ENCODE measurements at places on chromosomes 4 and X. TPM values are rescaled to one million over a fixed set of nuclear protein-coding genes. Genes with fewer than 3 reads are reported as not detected.

SPATA4 gene
- total RNA-seq = not detected

EPGN gene
- total RNA-seq = not detected

ASB9 gene
- total RNA-seq = 3.6 TPM

SSX4 gene
- not detected for total RNA-seq

SLC26A1 gene
- total RNA-seq = 3.8 TPM

HHIP gene
- total RNA-seq = 5.9 TPM

FRG2 gene
- not detected for total RNA-seq

ENPEP gene
- 0.27 TPM for total RNA-seq

MAGIX gene
- total RNA-seq = 4.3 TPM

CCDC158 gene
- total RNA-seq = not detected

OPRPN gene
- not detected for total RNA-seq

SLC4A4 gene
- 124 TPM for total RNA-seq

DGKK gene
- total RNA-seq = not detected

DNA sequence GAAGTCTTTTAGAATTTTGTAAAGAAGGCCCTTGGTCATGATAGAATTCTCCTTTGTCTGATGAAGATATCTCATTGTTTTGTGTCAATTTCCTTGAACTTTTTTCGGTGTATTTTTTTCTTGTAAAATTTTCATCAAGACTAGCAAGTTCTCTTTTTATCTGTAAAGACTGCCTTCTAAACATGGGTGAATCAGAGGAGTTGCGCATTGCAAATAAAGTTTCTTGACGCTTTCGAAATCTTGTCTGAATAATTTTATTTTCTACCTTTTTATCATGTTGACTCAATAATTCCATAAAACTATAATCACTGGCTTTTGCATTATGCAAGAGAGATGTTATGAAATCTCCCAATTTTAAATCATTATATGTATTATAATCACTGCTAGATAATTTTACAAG, 66.2 kb downstream of the NCAPG start:
- no peak overlapping the region for H3K27ac ChIP-seq
- H3K4me1 ChIP-seq = no peaks in the 10 kb centered on the region
- H3K36me3 ChIP-seq = no peaks in the 10 kb centered on the region
- H3K4me3 ChIP-seq = no peak overlapping the region

GRCh38 chr4:17203797-17204196, 305.4 kb upstream of the LDB2 start:
- no peak overlapping the region for H3K27ac ChIP-seq
- DNase-seq = no peak
- H3K36me3 ChIP-seq = no peaks in the 10 kb centered on the region
- H3K4me1 ChIP-seq = no peaks in the 10 kb centered on the region
- H3K27me3 ChIP-seq = no peaks in the 10 kb centered on the region
- H3K4me3 ChIP-seq = no peak overlapping the region

GRCh38 chrX:115940888-115941332, 229.6 kb upstream of the AGTR2 start:
- no peaks in the 10 kb centered on the region for H3K36me3 ChIP-seq
- H3K27me3 ChIP-seq = peaks cover 6% of the 10 kb centered on the region
- H3K4me3 ChIP-seq = no peak overlapping the region
- peak; percentile 88 for DNase-seq
- no peaks in the 10 kb centered on the region for H3K4me1 ChIP-seq

DNA sequence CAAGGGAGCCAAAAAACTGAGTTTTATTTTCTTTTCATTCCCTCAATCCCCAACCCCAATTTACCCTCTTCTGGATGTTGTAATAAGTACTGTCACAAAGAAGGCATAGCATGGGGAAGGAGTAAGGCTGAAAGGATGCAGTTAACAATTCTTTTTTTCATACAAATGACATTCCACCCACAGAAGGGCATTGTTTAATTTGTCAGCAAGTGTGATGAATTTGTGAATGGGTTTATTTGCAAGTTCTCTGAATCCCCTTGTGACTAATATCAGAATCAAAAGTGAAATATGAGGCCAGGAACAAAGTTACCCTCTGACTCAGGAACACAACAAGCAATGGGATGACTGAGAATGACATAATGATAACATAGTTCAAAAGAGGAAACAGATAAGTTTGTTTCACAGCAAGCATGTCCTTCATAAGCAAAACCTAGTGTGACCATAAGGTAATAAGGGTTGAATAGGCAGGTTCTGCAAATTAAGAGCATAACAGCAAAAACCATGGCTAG, 2.1 kb downstream of the GEMIN8 start:
- no peaks in the 10 kb centered on the region for H3K36me3 ChIP-seq
- H3K4me3 ChIP-seq = no peak overlapping the region
- H3K27me3 ChIP-seq = no peaks in the 10 kb centered on the region
- no peaks in the 10 kb centered on the region for H3K4me1 ChIP-seq
- no peak overlapping the region for H3K27ac ChIP-seq
- DNase-seq = no peak

- DNase-seq = no peak
- no peaks in the 10 kb centered on the region for H3K36me3 ChIP-seq
- H3K4me3 ChIP-seq = no peak overlapping the region
- H3K4me1 ChIP-seq = no peaks in the 10 kb centered on the region
- no peak overlapping the region for H3K27ac ChIP-seq
Observed at GRCh38 chrX:10685923-10686595, 65.7 kb upstream of the MID1 start.

- no peak overlapping the region for H3K4me3 ChIP-seq
- no peak for DNase-seq
- H3K27me3 ChIP-seq = no peaks in the 10 kb centered on the region
- no peak overlapping the region for H3K27ac ChIP-seq
Observed at GRCh38 chr4:78313754-78314120, 237.8 kb upstream of the ANXA3 start.

- DNase-seq = no peak
- no peaks in the 10 kb centered on the region for H3K4me1 ChIP-seq
- H3K27ac ChIP-seq = no peak overlapping the region
- H3K36me3 ChIP-seq = no peaks in the 10 kb centered on the region
Observed at GRCh38 chr4:76677571-76678326, 220.2 kb downstream of the SOWAHB start.

GRCh38 chr4:32485956-32486355, 1765.8 kb downstream of the PCDH7 start:
- H3K4me3 ChIP-seq = no peak overlapping the region
- no peak overlapping the region for H3K27ac ChIP-seq
- H3K36me3 ChIP-seq = no peaks in the 10 kb centered on the region
- H3K4me1 ChIP-seq = no peaks in the 10 kb centered on the region
- DNase-seq = no peak

- H3K36me3 ChIP-seq = no peaks in the 10 kb centered on the region
- no peak overlapping the region for H3K27ac ChIP-seq
- H3K4me1 ChIP-seq = no peaks in the 10 kb centered on the region
- no peaks in the 10 kb centered on the region for H3K27me3 ChIP-seq
- no peak overlapping the region for H3K4me3 ChIP-seq
Observed at GRCh38 chr4:123102897-123103471, 180.6 kb upstream of the NUDT6 start.

DNA sequence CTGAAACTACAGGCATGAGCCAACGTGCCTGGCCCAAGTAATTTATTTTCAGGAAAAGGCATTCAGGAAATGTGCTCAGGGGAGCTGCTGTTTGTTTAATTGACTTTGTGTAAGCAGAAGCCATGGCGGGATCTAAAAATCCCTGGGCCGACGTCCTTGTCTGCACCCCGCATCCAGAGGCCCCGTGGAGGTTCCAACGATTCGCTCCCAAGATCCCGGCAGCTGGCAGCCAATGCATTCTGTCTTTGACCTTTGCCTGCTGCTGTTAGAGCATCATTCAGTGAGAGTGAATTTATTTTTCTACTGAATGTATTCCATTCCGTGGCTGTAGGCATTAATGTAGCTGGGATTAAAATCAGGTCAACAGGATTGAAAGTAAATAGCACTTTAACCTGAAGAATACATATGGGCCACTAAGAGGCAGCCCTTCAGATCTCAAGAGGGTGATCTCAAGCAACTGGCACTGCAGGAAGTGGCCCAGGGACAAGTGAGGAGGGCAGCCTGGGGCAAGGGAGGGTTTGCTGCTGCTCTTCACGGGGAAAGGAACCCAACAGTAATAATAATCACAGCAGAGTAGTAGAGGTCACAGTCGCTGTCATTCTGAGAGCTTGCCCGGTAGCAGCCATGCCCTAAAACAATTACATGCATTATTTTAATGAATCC, 75.2 kb downstream of the PSAPL1 start:
- H3K27me3 ChIP-seq = no peaks in the 10 kb centered on the region
- H3K27ac ChIP-seq = no peak overlapping the region
- H3K4me3 ChIP-seq = no peak overlapping the region
- H3K4me1 ChIP-seq = no peaks in the 10 kb centered on the region
- no peak for DNase-seq
- H3K36me3 ChIP-seq = no peaks in the 10 kb centered on the region

GRCh38 chrX:104749951-104750610, 184.1 kb downstream of the IL1RAPL2 start:
- H3K4me3 ChIP-seq = no peak overlapping the region
- no peak overlapping the region for H3K27ac ChIP-seq
- no peaks in the 10 kb centered on the region for H3K27me3 ChIP-seq
- DNase-seq = no peak
- no peaks in the 10 kb centered on the region for H3K36me3 ChIP-seq

GRCh38 chr4:98887145-98887544, 41.8 kb downstream of the EIF4E start:
- H3K4me3 ChIP-seq = no peak overlapping the region
- H3K27me3 ChIP-seq = no peaks in the 10 kb centered on the region
- no peak for DNase-seq
- H3K4me1 ChIP-seq = no peaks in the 10 kb centered on the region
- H3K27ac ChIP-seq = no peak overlapping the region

GRCh38 chr4:1022051-1022738, 10.8 kb downstream of the FGFRL1 start:
- H3K27me3 ChIP-seq = no peaks in the 10 kb centered on the region
- H3K27ac ChIP-seq = no peak overlapping the region
- peaks cover 9% of the 10 kb centered on the region for H3K4me1 ChIP-seq

GRCh38 chr4:159497936-159498335, 395.1 kb downstream of the RAPGEF2 start:
- no peak for DNase-seq
- no peak overlapping the region for H3K4me3 ChIP-seq
- H3K27ac ChIP-seq = no peak overlapping the region
- H3K4me1 ChIP-seq = no peaks in the 10 kb centered on the region
- no peaks in the 10 kb centered on the region for H3K27me3 ChIP-seq
- H3K36me3 ChIP-seq = no peaks in the 10 kb centered on the region

GRCh38 chrX:34653811-34654210, 3.3 kb downstream of the TMEM47 start:
- H3K4me1 ChIP-seq = no peaks in the 10 kb centered on the region
- no peak for DNase-seq
- no peak overlapping the region for H3K4me3 ChIP-seq
- no peak overlapping the region for H3K27ac ChIP-seq
- no peaks in the 10 kb centered on the region for H3K36me3 ChIP-seq

DNA sequence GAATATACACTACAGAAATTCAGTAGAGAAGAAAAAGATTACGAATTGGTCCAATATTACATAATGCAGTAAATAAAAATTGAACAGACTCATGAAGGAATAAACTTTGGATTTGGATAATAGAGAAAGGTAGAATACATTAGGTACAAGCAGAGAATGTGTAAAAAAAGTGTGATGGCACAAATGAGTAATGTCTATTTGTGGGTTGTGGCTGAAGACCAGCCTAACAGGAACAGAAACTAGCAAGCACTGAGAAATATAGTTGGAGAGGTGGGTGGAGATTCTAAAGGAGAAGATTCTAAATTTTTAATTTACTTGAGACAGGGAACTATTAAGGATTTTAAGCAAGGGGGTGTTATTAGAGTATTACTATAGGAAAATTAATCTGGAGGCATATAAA, 15.2 kb upstream of the CLOCK start:
- no peak overlapping the region for H3K27ac ChIP-seq
- DNase-seq = no peak
- H3K36me3 ChIP-seq = no peaks in the 10 kb centered on the region
- H3K27me3 ChIP-seq = no peaks in the 10 kb centered on the region
- H3K4me3 ChIP-seq = no peak overlapping the region

DNA sequence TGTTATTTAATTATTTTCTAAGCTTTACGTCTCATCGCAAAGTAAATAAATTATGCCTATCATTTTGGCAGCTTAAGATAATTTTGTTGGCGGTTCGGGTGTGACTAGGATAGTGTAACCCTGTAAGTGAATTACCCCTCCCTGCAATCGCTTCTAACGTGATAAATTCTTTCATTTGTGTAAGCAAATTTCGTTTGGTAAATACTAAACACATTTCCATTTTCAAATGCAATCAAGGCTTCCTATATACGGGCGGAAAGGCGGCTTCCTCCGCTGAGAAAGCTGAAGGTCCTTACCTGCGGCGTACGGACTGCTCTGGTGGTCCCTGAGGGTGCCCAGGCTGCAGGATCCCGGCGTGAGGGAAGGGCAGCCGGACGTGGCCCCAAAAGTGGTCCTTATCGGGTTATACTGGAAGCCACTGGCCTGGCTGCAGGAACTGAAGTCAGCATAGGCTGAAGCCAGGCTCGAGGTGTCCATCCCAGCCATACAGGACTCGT, 403 bp downstream of the PHOX2B start:
- H3K4me3 ChIP-seq = no peak overlapping the region
- H3K4me1 ChIP-seq = no peaks in the 10 kb centered on the region
- no peak for DNase-seq
- peaks cover 86% of the 10 kb centered on the region for H3K27me3 ChIP-seq
- no peaks in the 10 kb centered on the region for H3K36me3 ChIP-seq
- no peak overlapping the region for H3K27ac ChIP-seq

GRCh38 chr4:125268068-125268755, 46.5 kb upstream of the FAT4 start:
- no peaks in the 10 kb centered on the region for H3K4me1 ChIP-seq
- H3K27ac ChIP-seq = no peak overlapping the region
- no peaks in the 10 kb centered on the region for H3K36me3 ChIP-seq
- no peak overlapping the region for H3K4me3 ChIP-seq
- no peaks in the 10 kb centered on the region for H3K27me3 ChIP-seq
- no peak for DNase-seq
